ENCODE measurements at places on chromosomes 13 and 19.

DNA sequence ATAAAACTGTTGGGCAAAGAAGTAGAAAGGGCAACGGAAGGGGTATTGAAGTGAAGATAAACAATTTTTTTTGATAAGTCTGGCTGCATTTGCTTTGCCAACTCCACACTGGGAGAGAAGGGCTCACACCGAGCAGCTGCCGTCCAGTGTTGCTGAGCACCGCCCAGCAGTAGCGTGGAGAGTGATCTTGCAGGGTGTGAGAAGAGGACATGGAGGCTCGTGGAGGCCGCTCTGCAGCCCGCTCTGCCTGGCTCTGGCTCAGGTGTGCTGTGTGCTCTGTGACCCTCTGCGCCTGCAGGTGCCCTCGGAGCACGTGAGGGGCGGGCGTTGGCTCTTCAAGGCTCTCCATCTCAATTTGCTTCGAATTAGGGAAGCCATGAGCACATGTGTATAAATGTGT is 35.9 kb upstream of the TEX29 start:
- no peak for DNase-seq

GRCh38 chr13:47463726-47464125 is 537.3 kb downstream of the SUCLA2 start:
- no peak for DNase-seq

DNA sequence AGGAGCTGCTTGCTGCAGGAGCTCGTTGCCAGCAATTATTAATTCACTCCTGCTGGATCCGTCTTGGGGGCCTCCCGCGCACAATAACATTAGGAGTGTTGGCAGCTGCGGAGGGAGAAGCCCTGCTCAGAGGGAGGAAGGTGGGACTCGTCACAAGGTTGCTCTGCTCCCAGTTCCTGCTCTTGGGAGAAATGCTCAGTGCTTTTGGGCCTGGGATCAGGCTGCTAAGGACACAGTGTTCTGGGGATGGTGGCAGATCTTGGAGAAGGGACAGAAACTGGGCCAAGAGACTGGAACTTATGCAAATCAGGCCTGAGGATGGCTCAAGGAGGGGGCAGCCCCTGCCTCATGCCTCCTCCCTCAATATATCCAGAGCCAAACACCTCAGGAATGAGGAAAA is 78.9 kb upstream of the OLFM4 start:
- DNase-seq = peak; percentile 40

DNA sequence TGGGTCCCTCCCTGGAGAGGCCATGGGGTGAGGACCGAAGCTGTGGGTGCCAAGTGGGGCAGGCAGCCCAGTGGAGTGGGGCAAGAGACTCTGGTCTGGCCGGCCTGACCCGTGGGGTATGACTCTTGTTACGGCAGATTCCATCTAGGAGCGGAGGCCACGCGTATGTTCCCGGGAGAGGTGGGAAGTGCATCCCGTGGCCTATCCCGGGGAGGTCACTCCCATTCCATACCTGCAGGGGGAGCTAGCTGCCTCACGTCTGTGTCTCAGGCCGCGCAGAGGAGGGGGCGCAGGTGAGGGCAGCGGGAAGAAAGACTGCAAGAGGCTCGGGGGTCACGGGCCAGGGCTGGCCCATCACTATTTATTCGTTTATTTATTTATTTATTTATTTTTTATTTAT is 4.9 kb downstream of the CSNK1G2 start:
- DNase-seq = no peak

DNA sequence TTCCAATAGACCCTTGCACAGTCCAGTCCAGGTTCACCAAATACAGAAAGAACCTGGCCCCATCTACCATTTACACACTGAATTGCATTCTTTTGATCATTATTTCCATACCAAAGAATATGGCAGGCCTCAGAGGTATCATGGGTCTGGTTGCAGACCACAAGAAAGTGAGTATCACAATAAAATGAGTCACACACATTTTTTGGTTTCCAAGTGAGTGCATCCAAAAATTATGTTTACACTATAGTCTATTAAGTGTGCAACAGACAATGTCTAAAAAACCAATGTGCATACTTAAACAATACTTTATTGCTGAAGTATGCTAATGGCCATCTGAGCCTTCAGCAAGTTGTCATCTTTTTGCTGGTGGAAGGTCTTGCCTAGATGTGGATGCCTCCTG is 105.3 kb downstream of the SPACA7 start:
- DNase-seq = no peak

DNA sequence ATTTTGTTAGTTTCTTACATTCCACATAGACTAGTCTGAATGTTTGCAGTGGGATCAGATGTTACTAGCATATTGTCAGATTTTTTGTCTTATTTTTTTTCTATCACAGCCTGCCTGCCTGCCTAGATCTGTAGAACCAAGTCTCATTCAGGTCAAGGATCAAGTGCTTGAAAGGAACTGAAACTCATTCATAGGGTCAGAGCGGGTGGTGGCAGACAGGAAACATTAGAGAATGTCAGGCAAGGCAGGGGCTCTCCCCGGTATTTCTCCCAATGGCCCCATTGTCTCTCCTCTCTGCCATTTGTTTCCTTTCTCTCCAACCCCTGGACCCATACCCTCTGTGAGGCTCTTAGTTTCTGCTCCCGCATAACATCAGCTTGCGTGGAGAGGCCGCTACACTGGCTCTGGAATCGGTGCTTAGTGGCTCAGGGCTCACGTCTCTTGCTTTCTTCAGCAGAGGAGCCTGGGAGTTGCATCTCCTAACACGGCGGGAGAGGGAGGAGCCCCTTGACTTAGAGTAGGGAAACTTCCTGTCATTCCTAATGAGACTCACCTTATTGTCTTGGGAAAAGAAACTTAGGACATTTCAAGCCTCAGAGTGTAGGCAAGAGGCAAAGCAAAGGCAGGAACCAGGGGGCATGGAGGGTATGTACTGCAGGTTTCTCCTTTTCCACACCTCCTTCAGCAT is 35.6 kb upstream of the SPATA13 start:
- DNase-seq = peak; percentile 80

- no peak for DNase-seq
Observed at GRCh38 chr13:70042193-70042592, 65.4 kb upstream of the ATXN8OS start.

DNA sequence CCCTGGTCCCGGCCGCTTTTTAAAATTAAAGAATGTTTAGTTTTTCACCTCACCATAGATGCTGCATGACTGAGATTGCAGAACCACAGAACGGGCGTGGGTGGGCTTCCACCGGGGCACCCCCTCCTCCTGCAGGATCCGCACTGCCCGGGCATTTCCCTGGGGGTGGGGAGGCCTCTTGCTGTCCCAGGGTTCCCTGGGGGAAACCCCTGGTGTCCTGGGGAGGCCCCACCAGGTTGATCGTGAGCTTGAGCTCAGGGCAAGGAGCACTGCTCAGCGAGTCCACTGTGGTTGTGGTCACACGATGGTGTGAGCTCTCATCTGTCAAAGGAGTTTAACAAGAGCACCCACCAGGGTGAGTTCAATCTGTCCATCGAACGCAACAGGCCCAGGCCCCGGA is 11.4 kb upstream of the TCF3 start:
- DNase-seq = no peak

DNA sequence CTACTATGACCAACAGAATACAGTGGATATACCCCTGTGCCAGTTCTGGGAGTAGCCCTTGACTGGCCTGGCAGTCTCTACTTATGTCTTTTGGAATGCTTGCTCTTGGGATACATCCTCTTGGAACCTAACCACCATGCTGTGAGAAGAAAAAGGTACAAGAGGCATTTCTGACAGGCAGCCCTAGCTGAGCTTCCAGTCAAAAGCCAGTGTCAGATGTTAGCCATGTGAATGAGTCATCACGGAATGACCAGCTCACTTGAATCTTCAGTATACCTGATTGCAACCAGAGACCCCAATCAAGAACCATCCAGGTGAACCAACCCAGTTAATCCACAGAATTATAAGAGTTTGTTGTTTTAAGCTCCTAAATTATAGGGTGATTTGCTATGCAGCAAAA is 4.1 kb downstream of the CCDC169 start:
- no peak for DNase-seq

GRCh38 chr13:52785739-52786138 is 46.1 kb upstream of the CNMD start:
- DNase-seq = no peak
